ENCODE measurements at places on chromosomes 7 and 10.

GRCh38 chr7:134016223-134016941, 110.8 kb upstream of the LRGUK start:
- DNase-seq = peak; percentile 19

DNA sequence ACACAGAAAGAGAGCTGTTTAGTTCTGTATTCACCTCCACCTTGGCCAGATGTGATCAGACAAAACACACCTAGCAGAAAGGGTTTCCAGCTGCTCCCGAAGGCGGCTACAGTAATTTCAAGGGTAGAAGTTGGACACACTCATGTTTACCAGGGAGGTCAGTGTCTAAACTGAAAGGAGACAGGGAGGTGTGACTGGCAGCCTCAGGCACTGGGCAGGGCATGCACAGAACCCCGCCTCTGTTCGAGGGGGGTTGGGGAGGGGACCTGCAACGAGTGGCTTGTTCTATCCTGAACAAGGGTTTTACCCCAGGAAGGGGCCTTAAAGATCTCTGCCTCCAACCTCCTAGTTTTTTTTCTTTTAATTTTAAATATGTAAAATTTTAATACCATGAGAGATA, 49.6 kb downstream of the BPGM start:
- no peak for DNase-seq

GRCh38 chr7:79820387-79820786, 314.2 kb upstream of the GNAI1 start:
- peak; percentile 0 for DNase-seq

GRCh38 chr7:15128716-15129115, 226.2 kb upstream of the DGKB start:
- no peak for DNase-seq

- DNase-seq = no peak
Measured at GRCh38 chr10:97788552-97789442, 17.0 kb upstream of the SFRP5 start.

DNA sequence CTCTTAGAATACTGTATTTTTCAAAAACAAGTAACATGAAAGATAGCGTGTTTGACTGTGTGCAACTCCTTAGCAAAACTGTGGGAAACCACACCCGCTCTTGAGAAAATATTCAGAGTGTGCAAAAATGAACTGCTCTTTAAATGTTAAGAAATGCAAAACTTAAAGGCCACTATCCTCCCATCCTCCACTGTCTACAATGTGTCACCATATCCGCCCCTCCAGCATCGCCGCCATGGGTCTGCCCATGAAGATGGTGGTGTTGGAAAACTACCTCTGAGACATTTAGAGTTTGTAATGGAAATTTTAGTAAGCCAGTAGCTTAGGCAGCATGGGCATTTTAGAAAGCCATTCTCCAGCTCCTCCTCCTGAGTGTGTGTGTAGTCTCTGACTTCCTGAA, 20.1 kb upstream of the NMT2 start:
- DNase-seq = no peak

- no peak for DNase-seq
Measured at GRCh38 chr7:14258441-14258840, 269.0 kb upstream of the ETV1 start.

DNA sequence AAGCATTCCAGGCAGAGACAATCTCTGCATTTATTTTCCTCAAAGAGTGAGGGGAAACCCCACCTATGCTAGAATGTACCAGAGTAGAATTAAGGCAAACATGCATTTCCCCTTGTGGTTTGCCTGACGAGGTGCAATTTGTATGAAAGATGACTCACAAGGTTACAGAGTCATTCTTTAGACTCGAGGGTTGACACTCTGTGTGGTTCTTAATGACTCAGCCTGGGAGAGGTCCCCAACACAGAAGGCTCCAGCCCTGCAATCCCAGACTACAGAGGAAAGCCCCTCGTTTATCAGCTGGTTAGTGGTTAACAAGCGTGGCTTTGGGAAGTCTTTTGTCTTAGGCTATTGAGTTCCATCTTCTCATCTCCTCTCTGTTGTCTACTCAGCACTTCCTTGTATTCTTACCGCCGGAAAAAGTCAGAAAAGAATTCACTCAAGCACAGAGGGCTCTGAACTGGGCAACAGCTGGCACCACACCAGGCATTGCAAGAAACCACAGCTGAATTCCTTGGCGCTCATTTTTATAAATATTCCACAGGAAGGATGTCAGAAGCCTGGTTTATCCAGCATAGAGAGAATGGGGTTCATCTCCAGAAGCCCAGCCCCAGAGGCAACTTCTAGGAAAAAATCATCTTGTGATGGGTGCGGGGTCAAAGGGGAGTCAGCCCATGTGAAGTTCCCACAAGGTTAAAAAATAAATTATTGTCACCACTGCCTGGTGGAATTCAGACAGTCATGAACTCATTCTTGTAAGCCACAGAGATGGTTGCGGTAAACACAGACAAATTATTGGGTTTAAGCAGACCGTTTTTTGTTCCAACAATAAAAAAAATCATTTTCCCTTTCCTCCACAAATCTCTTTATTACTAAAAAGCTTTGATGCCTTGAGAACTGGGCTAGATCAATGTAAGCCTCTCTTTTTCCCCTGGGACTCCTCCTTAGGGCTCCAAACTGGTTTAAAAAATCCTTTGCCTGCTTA, 24.5 kb upstream of the SVIL start:
- DNase-seq = peak; percentile 95

DNA sequence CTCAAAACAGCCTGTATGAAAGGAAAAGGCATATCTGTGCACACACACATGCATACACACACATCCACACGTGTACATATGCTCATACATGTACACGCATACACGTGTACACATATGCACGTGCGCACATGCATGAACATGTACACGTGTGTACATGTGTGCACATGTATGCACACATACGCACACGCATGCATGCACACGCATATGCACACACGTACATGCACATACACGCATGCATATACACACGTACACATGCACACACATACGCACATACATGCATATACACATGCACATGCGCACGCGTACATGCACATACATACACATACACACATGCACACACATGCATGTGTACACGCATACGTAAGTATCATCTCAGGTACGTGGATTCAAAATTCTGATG, 19.4 kb downstream of the DIP2C start:
- DNase-seq = no peak

- no peak for DNase-seq
Measured at GRCh38 chr10:103620352-103620740, 126.8 kb downstream of the NEURL1 start.

- no peak for DNase-seq
Measured at GRCh38 chr10:124692100-124692446, 52.1 kb downstream of the FAM53B start.

DNA sequence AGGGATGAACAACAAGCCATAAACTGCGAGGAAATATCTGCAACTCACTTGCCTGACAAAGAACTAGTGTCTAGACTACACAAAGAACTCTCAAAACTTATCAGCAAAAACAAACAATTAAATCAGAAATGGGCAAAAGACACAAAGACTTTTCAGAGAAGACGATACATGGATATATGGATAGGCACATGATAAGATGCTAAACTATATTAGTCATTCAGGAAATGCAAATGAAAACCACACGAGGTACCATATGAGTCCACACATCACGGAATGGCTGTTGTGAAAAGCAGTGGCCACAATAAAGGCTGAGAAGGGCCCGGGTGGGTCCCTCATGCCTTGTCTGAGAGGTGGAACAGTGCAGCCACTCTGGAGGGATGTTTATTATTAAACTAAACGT, 267.8 kb downstream of the WDR37 start:
- DNase-seq = no peak

- no peak for DNase-seq
Measured at GRCh38 chr7:41886901-41887311, 184.0 kb upstream of the INHBA start.

- DNase-seq = no peak
Measured at GRCh38 chr7:9083837-9084236, 650.4 kb downstream of the NXPH1 start.

- DNase-seq = no peak
Measured at GRCh38 chr10:29636178-29636577, 1.4 kb upstream of the SVIL start.

DNA sequence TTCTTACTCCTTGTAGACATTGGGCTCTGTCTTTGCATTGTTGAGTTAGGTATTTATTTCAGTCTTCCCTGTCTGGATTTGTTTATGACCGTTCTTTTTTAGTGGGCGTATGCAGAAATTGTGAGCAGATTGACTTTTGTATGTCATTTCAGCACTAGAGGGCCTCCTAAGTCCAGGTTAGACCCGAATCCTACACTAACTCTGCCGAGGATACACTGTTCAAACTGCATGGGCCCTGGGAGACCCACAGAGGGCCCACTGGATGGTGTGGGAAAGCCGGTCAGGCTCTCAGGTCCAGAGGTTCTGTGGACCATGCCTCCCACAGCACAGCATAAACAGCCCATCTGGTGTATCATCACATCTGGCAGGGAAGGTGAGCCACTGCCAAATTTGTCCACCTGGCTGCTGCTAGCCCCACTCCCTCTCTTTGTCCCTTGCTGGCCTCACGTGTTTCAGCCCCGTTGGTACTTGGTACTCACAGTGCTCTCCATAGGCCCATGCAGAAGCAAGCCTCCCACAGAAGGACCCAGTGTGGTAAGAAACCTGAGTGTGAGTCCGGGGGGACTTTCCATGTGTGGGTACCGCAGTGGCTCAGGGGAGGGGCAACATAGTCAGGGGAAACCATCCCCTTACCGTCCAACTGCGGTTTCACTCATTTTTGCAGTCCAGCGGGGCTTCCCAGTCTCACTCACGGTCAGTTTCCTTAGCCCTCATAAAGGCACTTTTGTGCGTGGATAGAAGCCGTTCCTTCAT, 112.8 kb downstream of the APBB1IP start:
- no peak for DNase-seq

DNA sequence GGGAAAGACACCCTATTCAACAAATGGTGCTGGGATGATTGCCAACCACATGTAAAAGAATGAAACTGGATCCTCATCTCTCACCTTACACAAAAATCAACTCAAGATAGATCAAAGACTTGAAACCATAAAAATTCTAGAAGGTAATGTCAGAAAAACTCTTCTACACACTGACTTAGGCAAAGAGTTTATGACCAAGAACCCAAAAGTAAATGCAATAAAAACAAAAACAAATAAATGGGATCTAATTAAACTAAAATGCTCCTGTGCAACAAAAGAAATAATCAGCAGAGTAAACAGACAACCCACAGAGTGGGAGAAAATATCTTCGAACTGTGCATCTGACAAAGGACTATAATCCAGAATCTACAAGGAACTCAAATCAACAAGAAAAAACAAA, 504.2 kb upstream of the MBL2 start:
- DNase-seq = no peak

GRCh38 chr10:103762162-103762561, 93.2 kb downstream of the SH3PXD2A start:
- no peak for DNase-seq

GRCh38 chr7:24722386-24723177, 34.7 kb downstream of the GSDME start:
- DNase-seq = peak; percentile 47

- no peak for DNase-seq
Measured at GRCh38 chr10:48671914-48672595, 12.6 kb upstream of the WDFY4 start.

GRCh38 chr10:123666318-123667236, at the start of gene GPR26:
TSS of gene GPR26 (plus strand) at chr10:123666355. CDS start at chr10:123666408, 53 bp downstream.
- DNase-seq = no peak

- no peak for DNase-seq
Measured at GRCh38 chr10:15813415-15813814, 46.9 kb downstream of the MINDY3 start.

DNA sequence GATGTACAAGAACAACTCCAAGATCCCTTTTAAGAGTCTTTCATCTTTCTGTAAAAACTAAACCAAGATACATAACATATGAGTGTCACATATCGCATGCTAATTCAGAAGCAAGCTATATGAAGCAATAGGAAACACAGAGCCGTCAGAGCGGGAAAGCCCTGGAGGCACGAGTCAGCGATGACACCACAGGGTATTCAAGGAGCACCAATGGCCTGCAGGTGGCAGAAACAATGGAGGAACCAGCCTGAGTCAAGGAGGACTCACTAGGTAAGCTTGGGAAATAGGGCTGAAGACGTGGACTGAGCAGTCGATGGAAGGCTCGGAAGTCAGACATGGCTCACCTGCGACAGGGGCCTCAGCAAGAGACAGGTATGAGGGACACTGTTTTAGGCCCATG, 214.4 kb downstream of the FAM107B start:
- DNase-seq = peak; percentile 37

DNA sequence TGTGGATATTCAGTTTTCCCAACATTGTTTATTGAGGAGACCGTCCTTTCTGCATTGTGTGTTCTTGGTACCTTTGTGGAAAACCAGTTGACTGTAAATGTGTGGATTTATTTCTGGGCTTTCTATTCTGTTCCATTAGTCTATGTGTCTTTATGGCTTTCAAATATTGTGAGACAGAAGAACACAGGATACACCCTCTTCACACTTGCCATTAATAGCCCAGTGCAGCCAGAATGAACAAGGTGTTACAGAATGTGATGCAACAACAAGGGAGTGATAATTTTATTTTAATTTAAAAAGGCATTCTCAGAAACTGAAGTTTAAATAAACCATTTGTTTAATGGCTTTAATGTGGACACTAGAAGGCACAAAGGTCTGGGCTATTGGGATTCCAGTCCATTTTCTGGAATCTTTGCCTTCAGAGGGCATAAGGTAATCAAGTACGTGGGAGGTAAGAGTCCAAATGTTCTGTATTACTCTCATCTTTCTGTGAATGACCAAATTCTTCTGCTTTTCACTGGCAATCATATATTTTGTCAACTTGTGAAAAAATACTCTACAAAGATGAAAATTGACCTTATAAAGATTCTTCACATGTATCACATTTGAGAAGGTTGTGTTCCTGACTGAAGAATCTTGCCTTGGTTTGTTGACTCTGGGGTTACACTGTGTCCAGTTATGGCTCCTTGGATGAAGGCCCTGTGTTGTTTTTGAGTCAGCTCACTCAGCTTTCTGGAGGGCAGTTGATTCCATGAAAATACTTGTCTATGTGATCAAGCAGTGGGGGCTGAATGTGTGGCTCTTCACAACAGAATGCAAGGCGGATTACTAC, 962.7 kb downstream of the LRMDA start:
- DNase-seq = no peak

DNA sequence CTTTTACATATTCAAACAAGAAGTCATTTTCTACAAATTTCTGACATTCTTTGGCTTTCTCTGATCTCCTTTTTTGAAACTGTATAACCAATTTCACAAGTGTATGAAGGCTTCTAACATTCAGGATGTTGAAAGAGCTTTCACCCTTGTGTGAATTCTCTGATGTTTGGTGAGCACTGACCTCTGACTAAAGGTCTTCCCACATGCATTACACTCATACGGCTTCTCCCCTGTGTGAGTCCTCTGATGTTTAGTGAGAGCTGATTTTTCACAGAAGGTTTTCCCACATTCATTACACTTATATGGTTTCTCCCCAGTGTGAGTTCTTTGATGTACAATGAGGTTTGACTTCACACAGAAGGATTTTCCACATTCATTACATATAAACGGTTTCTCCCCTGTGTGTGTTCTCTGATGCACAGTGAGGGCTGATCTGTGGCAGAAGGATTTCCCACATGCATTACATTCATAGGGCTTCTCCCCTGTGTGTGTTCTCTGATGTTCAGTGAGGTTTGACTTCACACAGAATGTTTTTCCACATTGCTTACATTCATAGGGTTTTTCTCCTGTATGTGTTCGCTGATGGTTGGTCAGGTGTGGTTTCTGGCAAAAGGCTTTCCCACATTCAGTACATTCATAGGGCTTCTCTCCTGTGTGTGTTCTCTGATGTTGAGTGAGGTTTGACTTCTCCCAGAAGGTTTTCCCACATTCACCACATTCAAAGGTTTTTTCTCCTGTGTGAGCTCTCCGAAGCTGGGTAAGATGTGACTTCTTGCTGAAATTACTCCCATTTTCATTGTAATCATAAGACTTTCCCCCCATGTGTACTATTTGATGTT, 25.7 kb downstream of the ZNF248 start:
- no peak for DNase-seq

GRCh38 chr7:74309181-74309580, 20.0 kb downstream of the CLIP2 start:
- DNase-seq = no peak
